Stimulated activated CD4-positive, alpha-beta T cell treated with anti-CD3 and anti-CD28 coated beads, Interleukin-1b, Interleukin-23, amount 100 ng/mL, for 1 hour (primary cell): ENCODE measurements at places on chromosomes 3 and 15.

DNA sequence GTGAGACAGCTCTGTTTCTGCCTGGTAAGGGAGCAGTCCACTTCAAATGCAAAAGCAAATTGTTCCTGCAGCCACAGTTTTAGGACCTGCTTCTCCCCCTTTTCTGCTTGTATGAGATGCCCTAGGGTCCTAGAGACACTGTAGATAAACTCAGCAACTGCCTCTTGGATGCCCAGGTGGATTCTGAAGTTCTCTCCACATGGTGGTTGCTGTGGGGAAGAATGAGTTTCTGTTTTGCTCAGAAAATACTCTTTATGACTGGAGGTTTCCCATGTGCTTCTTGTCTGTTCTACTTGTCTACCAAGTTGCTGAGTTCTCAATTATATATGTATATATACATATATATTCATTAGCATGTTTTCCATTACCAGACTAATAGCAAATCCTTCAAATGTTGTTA, 5.6 kb upstream of the ZNF80 start:
- no peak for DNase-seq

DNA sequence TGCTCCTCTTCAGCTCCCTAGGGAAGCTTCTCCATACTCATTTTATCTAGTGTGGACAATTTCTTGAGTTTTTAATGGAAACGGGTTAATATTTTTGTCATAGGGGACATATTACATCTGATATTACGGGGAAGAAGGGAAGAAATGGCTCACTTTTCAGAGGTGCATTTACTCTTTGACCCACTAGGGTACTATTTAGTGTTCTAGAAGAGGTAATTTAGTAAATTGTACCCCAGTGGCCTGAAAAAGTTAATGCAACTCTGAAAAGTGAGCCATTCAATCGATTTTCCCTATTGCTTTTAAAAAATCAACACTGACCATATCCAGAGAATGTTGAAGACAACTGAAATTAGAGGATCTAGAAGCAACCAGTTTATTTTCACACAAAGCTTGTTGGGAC, 71.2 kb downstream of the MAP2K5 start:
- DNase-seq = no peak

DNA sequence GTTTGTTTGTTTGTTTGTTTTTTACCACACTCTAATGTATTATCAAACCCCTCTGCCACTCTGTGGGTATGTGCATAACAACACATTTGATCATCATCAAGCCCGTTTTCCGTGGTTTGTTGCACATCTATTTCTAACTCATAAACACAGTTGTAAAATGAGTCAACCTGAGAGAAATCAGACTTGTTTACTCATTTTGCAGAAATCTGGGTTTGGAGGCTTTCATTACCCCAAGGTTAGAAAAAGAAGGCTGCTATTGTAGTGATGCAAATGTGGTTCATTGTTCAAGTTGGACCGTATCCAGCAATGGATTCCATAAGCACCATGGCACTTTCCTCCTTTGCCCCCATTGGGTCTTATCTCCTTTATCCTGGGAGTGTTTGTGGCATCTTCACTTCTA, 353.2 kb upstream of the SOX2 start:
- no peak for DNase-seq

DNA sequence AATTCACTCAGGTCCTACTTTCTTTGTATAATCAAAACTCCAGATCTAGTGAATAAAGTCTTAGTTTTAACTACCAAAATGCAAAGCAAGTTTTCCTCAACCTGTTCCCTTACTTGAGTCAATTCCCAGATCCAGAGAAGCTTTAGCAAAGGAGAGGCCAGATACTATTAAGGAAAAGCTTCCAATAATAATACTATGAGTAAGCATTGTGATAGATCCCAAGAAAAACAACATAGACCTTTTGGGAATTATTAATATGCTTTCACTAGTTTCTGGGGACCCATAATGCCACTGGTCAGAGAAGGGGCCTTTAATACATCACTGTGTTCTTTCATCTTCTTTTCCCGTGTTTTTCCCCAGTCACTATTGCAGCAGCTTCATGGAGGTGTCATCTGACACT, 339.9 kb upstream of the CDIN1 start:
- no peak for DNase-seq

DNA sequence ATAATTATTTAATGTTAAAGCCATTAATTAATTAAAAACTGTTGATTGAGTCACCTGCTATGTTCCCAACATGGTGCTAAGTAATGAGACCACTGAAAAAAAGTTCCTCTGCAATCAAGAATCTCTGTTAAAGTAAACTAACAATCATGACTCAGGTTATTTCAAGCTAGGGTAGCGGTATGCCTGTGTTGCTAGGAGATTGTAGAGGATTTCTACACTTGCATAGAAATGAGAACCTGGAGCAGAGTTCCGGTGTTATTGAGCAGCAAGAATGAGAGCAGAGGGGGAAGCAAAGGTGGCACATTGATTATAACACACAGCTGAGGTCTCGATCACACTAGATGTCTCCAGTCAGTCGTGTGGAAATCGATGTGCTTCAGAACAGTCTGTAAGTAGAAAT, 41.4 kb downstream of the C3orf85 start:
- DNase-seq = no peak

DNA sequence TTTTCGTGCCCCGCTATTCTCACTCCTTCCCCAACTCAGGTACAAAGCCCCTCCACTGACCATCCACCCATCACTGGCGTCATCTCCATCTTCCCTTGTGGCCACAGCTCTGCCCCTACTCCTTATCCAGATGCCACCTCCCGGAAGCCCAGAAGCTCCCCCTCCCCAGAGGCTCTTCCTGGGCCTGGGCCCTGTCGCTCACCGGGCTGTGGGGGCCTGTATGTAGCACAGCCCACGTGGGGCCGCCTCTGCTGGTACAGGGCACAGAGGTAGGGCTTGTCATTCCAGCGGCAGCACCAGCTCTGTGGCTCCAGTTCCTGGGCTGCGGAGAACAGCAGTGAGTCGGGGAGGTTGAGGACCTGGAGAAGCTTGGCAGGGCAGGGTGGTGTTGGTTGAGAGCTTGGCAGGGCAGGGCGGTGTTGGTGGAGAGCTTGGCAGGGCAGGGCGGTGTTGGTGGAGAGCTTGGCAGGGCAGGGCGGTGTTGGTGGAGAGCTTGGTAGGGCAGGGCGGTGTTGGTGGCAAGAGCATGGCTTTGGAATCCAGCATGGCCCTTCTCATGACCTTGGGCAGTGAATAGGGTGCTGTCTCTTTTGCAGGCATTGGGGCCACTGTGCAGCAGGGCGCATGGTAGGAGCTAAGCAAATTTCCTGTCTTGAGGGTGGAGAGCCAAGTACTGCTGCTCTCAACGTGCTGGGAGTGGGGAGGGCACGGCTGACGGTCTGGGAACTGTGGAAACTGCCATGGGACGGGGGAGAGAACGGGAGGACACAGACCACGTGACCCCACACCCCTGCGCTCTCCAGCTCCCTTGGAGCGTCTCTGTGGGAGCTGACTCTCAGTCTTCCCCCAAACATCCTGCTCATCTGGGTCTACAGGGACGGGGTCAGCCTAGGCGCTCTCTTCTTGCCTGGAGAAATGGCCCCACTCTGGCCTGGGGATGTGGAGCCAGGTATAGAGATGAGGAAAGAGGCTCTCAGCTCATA, 43.4 kb downstream of the MUC20 start:
- no peak for DNase-seq

DNA sequence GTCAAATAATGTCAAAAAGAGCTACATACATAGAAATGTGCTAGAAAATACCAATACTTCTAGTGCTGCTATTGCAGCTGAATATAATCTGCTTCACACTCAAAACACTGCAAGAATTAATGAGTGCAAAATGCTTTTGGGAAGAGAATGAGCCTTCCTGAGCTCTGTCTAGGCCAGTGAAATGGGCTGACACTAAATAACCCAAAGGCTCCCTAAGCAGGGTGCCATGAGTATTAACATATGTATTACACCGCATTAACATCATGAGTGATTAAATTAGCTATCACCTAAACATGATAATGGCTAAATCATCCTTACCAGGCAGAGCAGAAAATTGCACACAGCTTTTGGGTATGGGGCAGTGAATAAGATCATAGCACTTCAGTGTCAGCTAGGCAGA, 806.3 kb upstream of the NECTIN3 start:
- no peak for DNase-seq

GRCh38 chr3:72144773-72145505, 360.0 kb upstream of the PROK2 start:
- no peak for DNase-seq

DNA sequence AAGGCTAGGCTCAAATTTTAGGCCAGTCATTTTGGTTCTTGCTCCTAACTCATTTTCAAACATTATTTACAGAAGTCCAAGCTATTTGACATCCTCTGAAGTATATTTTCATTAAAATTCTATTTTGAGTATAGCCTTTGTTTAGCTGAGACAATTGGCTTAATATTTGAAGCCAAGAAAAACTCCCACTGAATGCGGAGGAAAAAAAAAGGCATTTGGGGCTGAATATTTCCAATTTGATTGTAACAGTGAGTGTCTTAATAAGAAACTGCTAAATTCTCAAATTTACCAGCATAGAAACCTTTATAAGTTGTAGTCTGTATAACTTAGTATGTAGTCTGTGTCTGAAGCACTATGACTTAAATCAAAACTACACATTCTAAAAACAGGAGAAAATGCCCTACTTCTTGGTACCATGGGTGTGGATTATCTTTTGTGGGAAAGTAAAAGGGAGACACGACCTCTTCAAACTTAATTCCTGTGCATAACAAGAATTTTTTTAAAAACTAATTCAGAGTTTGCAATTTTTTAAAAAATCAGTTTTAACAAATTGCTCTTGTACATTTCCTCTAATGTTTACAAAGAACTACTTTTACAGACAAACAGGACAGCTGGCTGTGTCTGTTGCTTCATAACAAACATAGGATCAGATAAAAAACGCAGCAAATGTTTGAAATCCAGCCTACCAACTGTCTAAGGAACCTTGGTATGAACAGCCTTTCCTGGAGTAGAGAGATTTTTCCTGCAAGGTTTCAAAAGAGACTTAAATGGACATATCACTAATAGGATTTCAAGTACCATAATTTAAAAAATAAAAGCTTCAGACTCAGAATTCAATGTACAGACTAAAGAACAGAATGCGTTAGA, 52.7 kb upstream of the LMOD3 start:
- no peak for DNase-seq

GRCh38 chr3:95029644-95030043, 966.8 kb downstream of the NSUN3 start:
- no peak for DNase-seq

- no peak for DNase-seq
Observed at GRCh38 chr15:73870700-73871408, 2.5 kb upstream of the TBC1D21 start.

DNA sequence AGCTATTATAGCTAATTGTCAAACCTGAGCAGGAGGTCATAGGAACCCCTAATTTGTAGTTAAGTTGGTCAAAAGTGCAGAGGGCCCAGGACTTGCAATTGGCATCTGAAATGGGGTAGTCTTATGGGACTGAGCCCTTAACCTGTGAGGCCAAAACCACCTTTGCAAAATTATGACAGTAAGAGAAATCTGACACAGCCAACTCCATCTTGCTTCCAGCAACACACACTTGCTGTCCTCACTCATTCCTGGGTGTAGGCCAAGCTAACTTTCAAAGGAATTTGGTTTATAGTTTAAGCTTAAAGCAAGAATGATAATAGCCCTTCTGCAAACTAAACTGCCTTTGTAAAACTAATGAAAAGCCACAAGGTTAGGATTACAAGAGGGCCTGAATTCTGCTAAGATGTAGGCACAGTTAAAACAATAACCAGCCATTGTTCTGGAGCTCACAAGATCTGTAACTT, 57.6 kb upstream of the FRMD4B start:
- no peak for DNase-seq

GRCh38 chr3:134038071-134038491, 8.4 kb upstream of the SLCO2A1 start:
- no peak for DNase-seq

DNA sequence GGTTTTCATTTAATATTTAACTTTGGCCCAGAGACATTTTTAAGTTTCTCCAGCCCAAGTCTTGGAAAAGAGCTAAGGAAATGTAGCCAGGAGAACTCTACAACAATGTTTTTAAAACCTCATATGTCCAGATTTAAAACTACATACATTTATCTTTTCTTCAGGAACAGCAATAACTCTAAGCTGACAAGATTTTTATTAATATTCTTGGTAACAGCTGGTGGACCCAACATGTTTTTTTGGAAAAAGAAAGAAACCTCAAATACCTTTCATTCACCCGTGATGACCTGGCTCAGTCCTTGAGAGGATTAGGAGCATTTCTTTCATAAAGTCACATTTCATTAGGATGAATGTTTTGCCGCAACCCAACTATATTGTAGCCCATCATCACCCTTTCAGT, 50.4 kb upstream of the CMSS1 start:
- no peak for DNase-seq

DNA sequence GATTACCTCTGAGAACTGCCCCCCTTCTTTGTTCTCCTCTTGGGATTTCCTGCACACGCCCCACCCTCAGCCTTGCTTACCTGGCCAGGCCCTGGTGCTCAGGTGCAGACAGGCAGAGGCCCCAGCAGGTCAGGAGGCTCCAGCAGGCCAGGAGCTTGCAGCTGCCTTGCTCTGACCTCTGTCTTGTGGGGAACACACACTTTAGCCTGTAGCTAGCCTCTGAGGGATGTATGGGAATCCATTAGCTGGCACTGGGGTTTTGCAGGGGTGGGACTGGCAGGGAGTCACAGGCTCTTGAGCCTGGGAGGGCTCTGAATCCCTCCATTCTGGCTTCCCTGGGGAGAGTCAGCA, 2.7 kb downstream of the SMAD6 start:
- no peak for DNase-seq

DNA sequence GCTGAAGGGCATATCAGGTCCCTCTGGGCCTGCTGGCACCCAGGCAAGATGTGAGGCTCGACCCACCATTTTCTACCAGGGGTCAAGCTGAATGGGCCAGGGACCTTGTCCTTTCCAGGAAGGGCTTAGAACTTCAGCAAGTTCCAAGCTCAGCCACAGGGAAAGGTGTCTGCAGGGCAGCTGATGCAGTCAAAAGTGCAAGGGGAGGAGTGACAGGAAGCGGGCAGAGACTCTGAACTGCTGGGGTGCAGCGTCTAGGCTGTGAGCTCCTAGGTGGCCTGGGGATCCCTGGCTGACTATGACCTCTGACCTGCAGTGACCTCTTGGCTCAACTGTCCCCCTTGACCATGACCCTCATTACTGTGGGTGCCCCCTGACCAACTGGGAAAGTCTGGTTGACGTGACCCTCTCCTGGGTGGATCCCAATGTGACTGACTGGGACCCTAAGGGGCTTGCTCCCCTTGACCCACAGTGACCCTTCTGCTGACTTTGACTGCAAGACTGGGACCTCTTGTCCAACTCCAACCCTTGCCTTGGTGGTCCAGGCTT, 14.4 kb upstream of the SEC13 start:
- no peak for DNase-seq

- DNase-seq = no peak
Observed at GRCh38 chr15:38176155-38176554, 76.5 kb upstream of the SPRED1 start.

DNA sequence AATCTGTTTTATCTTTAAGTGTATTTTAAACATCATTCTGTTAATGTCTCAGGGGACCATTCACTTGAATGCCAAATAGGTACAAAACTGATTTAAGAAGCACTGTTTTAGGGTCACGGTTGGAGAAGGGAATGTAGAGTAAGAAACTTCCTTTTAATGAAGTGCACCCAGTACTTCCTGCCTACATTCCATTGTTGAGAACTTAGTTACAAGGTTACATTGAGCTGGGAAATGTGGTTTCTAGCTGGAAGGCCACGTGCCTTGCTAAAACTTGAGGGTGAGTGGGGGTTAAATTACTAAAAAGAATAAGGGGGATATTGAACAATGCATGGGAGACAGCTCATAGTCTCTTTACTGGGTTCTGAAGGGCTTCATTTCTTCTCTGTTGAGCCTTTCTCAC, 78.3 kb upstream of the TBC1D5 start:
- DNase-seq = no peak

GRCh38 chr3:11581237-11582190, 62.2 kb downstream of the VGLL4 start:
- no peak for DNase-seq
